NCI-H460 (cell line): ENCODE measurements at places on chromosomes 1 and 21. TPM values are rescaled to one million over a fixed set of nuclear protein-coding genes. Genes with fewer than 3 reads are reported as not detected.

FAAH gene
- 0.17 and 0.54 TPM in 2 replicates for total RNA-seq

PROK1 gene
- total RNA-seq: not detected in 2 replicates

CCDC181 gene
- 0.17 TPM in 1 of 2 replicates, not detected in the other for total RNA-seq

TNFSF18 gene
- 4.5 and 5.1 TPM in 2 replicates for total RNA-seq

SPRR1B gene
- not detected in 2 replicates for total RNA-seq

TSPAN1 gene
- 0.07 and 1.0 TPM in 2 replicates for total RNA-seq

ARHGEF19 gene
- 6.1 and 6.3 TPM in 2 replicates for total RNA-seq

IL12RB2 gene
- not detected in 2 replicates for total RNA-seq
